ENCODE measurements at places on chromosomes 16 and 17.

DNA sequence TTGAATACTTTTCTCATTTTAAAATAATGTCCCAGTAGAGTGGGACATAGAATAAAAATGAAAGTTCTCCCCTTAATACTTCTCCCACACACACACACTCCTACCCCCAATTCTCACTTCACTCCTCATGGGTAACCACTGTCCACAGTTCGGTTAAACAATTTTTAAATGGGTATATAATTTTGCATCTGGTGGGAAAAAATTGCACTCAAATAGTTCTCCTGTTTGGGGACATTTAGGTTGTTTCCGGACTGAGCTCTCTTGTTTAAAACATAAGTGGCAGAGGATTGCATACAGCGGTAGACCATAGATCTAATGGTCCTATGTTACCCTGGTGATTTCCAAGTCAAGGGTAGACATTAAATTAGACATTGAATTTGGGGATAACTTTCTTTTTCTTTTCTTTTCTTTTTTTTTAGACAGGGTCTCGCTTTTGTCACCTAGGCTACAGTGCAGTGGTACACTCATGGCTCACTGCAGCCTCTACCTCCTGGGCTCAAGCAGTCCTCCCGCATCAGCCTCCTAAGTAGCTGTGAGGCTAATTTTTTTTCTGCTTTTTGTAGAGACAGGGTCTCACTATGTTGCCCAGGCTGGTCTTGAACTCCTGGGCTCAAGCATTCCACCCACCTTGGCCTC lies 138.3 kb downstream of the SOCS1 start:
- no peak for DNase-seq

GRCh38 chr16:57021757-57022156 lies 32.4 kb downstream of the NLRC5 start:
- no peak for DNase-seq

GRCh38 chr16:9706217-9706836 lies 475.9 kb downstream of the GRIN2A start:
- DNase-seq, result no peak

DNA sequence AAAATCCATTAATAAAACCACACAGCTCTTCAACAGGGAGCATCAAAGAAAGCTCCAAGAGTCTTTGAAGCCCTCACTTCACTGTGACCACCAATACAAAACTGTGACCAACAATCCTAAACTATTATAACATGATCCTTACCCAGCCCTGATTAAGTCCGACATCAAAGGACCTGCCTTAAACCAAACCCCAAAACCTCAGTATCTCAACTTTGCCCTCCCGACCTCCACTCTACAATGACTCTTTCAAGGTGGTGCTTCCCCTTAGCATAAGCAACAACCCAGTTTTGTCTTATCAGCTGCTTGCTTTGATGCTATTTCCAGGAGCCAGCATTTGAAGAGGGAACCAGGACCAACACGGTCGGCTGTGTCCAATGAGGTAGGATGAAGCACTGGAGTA lies 8.5 kb upstream of the PRSS22 start:
- no peak for DNase-seq

DNA sequence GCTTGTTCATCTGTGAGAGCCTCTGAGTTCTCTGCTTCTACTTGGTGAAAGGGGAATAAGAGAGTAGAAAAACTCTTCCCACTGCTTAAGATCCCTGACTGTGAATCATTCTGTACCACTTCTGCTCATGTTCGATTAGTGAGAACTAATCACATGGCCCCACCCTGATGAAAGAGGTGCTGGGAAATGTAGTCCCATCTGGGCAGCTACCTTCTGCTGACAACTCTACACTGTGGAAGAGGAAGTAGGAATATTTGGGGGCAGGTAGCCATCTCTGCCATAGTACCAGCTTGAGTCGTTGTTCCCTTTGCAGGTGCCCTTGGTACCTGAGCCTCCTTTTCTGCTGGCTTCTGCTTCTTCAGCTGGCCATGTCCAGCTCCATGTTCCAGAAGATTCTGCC lies 29.9 kb downstream of the NKD1 start:
- DNase-seq, result no peak

DNA sequence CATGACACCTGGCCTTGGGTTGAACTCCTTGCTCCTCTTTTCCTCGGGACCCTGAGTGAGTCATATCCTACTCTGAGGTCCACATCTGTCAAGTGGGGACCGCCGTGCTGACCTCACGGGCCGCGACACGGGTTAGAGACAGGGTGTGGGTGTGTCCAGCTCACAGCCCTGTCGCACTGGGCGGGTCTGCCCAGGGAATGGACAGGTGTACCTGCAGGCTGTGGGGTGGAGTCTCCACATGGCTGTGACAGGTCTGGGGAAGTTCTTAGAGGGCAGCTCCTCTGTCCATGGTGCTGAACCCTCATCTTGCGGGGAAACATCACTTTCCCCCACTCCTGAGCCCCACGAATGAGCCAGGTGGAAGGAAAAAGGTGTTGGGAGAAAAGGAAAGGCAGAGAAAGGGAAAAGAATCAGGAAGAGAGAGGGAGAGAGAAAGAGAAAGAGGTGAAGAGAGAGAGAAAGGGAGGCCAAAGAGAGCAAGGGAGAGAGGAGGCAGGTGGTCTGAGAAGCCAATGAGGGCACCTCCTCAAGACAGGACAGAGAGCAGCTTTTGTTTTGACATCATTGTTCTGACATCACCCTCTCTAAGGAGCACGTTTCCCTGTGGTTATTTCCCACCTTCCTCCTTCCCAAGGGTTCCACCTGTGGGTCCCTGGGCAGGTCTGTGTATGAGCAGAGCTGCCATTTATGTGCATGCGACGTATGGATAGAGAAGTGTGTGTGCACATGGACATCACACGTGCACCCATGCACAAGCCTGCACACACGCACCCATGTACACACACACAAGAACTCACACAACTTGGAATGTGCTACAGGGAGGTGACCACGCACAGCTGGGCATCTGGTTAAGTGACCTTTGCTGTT lies 32.6 kb upstream of the CBFA2T3 start:
- DNase-seq, result peak; percentile 44
